ENCODE measurements at places on chromosomes 3 and 15. TPM values are rescaled to one million over a fixed set of nuclear protein-coding genes. Genes with fewer than 3 reads are reported as not detected.

Gene TYRO3
- total RNA-seq, result 11.8 TPM

Gene CD200
- total RNA-seq, result 1.8 TPM

GRCh38 chr3:71156062-71156665 lies 427.4 kb downstream of the FOXP1 start:
- DNase-seq, result no peak

DNA sequence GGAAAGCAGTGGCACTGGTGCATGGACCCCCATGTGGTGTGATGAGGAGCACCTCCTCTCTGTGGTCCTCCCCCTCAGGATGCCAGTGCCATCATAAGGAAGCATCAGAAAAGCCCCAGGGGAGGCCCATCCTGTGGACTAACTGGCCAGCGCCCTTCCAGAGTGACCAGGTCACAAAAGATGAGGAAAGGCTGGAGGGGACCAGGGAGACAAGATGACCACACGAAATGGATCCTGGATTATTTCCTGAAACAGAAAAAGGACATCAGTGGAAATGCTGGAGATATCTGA lies 56.4 kb downstream of the TPRA1 start:
- no peak for DNase-seq

- no peak for DNase-seq
Measured at GRCh38 chr3:32452009-32452408, 50.6 kb downstream of the CMTM6 start.

DNA sequence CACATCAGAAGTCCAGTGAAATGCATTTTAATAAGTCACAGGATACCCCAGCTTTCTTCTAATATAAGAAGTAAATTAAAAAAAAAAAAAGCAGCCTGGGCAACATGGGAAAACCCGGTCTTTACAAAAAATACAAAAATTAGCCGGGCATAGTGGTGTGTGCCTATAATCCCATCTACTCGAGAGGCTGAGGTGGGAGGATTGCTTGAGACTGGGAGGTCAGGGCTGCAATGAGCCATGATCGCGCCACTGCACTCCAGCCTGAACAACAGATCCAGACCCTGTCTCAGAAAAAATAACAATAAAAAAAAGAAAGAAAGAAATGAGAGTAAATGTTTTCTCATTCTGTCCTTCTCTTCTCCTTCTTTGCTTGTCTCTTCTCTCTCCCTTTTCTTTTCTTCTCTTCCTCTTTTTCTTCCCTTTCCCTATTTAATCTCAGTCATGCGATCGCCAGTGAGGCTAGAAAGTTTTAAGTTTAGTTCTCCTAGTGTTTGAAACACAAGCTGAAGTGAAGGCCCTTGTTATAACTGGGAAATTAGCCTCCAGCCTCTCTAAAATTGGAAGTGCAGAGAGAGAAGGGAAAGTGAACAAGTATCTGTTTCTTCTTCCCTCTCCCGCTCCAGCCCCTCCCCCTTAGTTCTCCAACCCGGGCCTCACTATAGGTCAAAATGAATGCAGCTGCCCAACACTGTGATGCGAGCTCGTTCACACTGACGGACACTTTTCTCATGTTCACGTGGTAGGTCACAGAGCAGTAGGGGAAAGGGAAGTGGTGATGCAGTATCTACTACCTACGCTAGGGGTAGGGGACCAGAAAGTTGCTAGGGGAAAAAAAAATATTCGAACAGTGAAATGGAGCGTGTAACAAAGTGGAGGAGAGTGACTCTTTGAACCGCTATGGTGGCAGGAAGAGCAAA lies 23.5 kb upstream of the TSC22D2 start:
- DNase-seq, result no peak

DNA sequence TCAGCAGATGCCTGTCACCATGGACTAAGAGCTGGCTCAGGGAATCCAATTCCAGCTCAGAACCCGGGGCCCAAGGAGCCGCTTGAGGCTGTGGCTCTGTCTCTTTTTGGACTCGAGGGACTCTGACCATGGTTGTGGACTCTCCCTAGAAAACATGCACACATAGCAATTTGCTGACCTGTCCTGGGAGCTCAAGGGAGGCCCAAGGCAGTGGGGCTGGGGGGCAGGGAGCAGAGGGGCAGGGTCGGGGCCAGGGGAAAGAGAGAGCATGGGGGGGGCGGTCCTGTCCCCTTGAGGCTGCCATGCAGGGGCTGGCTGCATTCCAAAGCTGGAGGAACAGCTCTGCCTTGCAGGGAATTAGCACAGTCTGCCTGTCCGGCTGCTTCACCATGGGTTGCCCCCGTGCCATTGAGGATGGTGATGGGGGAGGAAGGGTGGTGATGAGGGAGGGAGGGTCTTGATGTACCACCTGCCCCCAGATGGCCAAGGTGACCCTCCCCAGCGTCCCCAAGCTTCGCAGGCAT lies 190.1 kb downstream of the GOLGA6L6 start:
- DNase-seq, result peak; percentile 100

GRCh38 chr3:47731061-47731460 lies 50.6 kb downstream of the SMARCC1 start:
- no peak for DNase-seq
